ENCODE measurements at places on chromosomes 3 and 15.

GRCh38 chr3:177441813-177442646, 244.7 kb upstream of the TBL1XR1 start:
- no peak for DNase-seq

DNA sequence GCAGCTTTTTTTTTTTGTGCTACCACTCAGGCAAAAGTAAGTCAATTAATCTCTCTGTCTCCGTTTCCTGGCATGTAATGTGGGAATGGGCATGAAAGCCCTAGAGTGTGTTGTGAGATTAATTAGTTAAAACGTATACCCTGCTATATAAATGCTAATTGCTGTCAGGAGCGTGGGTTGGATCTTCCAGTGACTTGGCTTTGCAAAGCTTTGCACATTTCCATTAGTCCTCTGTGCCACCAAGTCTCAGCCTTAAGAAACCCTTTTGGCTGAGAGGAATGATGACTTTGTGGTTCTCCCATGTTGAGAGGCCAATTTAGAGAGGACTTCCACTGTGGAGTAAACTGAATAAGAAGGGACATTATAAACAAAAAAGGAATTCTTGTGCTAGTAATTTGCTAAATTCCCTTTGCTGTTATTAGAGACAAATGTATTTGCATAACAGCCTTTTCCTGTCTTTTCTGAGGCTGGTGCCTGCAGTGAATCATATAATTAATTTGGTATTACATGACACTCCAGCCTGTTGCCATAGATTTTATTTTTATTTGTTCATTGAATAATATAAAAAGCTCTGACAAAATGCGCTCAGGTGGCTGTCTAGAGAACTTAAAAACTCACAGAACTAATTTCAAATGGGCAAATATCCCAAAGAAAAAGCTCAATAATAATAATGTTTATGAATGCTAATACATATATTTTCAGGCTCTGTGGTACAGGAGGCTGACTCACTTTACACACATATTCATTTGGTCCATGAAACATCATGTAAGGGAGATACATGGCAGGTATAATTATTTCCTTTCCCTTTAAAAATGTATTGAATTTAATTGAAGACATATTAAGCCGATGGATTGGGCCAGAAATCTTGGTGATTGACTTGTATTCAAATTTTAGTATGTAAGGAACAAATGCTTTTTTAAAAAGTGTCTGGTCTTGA, 82.7 kb downstream of the IL1RAP start:
- DNase-seq, result no peak

DNA sequence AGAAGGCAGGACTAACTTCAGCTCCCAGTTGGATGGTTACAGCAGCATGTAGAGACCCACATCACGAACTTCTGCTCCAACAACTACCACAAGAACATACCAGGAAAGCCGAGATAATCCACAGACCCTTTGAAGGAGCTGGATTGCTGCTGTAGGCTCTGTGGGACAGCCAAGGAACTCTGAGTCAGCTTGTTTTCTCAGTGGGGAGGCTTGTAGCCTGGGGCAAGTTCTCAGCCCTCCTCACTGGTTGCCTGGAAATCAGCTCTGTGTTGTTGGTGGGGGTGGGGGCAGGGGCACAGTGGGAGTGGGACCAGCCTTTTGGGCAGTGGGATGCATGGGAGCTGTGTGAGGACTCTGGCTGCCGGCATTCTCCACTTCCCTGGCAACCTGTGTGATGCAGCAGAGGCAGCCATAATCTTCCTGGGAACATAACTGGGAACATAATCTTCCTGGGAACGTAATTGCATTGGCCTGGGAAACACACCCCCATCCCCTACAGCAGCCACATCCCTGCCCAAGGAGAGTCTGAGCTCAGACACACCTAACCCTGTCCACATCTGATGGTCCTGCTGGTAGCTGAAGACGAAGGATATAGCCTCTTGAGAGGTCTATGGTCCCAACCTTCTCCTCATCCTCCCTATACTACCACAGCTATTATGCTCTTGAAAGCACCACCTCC, 153.1 kb downstream of the PEAK1 start:
- no peak for DNase-seq

DNA sequence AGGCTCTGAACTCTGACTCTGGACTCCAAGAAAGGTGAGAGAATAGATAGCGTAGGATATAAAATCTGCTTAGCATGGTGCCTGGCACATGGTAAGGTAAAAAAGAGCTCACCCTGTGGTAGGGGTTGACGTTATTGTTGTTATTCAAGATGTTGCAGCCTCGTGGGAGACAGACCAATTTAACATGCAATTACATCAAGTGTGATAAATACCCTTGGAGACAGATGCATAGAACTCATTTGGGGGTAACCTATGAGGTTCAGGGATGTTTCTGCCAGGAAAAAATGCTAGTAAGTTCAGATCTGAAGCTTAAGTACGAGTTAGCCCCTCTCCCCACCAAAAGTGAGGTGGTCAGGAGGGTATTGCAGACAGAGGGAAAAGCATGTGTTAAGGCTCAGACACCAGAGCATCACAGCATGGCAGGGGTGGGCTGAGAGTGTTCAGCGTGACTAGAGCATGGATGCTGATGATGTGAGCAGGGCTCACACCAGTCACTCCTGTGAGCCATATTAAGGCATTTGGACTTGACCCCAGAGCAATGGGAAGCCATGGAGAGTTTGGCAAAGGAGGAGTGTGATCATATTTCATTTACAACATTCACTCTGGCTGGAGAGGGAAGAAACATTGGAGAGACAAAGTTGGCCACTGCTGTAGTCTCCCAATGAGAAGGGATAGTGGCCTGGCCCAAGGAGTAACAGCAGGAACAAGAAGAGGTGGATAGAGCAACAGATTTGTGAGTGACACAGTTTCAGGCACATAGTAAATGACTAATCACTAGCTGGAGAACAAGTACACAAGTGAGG, 181.0 kb downstream of the UACA start:
- peak; percentile 13 for DNase-seq

GRCh38 chr3:71254281-71255057, 329.1 kb downstream of the FOXP1 start:
- DNase-seq, result no peak

DNA sequence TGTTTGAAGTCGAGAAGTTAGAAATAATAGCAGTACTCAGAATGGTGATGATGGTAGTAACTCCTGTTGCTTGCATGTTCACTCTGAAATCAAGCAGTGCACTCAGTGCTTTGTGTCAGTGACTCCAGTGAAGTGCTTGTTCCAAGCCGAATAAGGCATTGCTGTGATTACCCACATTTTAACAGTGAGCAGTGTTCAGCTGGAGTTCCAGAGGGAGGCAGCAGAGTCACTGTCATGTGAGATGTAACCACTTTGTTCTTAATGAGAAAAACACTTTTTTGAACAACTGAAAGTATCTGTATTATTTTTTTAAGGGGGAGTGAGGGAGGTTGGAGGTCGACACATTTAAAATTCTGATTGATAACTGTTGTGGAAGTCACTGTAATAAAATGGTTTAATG, 3.7 kb downstream of the MDFIC2 start:
- DNase-seq, result no peak

Data from activated naive CD4-positive, alpha-beta T cell treated with anti-CD3 and anti-CD28 coated beads, Interleukin-2, amount 50 U/mL, for 72 hours (primary cell).